ENCODE measurements at places on chromosomes 13 and 19.

GRCh38 chr19:49655570-49656455 is 9.8 kb downstream of the IRF3 start:
- DNase-seq = no peak

- DNase-seq = no peak
These were observed 139.1 kb upstream of the TRPC4 start for GRCh38 chr13:38008636-38009035.

DNA sequence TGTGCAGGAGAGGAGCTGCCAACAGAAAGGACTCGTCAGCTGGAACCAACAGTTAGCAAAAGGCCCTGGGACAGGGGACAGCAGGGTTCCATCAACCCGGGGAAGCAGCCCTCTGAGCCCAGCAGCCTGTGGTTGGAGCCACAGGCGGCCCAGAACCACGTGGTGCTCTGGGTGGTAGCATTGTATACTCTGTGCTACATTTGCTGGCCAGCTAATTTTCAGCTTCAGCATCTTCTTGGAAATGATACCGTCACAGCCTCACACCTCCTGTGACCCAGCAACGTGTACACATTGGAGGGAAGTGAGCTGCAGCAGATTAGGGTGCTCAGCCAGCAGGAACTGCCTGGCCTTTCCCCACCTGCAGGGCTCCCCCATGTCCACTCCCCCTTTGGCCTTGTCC is 13.1 kb upstream of the MTIF3 start:
- no peak for DNase-seq

DNA sequence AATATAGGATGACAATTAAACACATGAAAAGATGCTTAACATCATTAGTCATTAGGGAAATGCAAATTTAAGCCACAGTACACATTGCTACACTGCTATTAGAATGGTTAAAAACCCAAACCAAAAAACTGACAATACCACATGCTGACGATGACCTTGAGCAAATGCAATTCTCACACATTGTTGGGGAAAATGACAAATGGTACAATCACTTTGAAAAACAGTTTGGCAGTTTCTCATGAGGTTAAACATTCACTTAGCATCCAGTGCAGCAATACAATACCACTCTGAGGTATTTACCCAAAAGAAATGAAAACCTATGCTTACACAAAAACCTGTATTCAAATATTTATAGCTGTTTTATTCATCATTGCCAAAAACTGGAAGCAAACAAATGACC is 11.3 kb downstream of the FLT3 start:
- no peak for DNase-seq

GRCh38 chr19:5694167-5694955 is 4.3 kb downstream of the RPL36 start:
- DNase-seq = no peak

- DNase-seq = peak; percentile 4
These were observed 83.1 kb downstream of the ZNF557 start for GRCh38 chr19:7152568-7152967.

DNA sequence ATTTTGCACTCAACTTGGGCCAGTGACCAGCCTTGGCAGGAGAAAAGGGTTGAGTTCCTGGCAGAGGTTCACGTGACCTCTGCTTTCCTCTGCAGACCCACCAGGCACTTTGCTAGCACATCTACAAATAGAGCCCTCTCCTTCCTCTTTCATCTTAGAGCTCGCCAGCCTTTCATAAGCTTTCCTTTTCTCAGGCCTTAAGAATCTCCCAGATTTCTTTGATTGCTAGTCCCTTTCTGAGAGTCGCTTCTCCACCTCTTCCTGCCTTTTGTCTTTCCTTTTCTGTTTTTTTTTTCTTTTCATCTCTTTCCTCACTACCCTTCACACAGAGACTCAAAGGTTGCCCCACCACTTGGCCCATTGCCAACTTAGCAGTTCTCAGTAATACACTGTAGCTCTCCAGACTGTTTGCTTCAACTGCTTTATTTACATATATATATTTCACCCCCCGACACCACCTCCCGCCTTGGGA is 375.7 kb upstream of the SPRY2 start:
- DNase-seq = no peak

- no peak for DNase-seq
These were observed 24.1 kb downstream of the CLEC4M start for GRCh38 chr19:7787141-7787540.

GRCh38 chr13:39597838-39598237 is 5.2 kb downstream of the LHFPL6 start:
- peak; percentile 14 for DNase-seq

DNA sequence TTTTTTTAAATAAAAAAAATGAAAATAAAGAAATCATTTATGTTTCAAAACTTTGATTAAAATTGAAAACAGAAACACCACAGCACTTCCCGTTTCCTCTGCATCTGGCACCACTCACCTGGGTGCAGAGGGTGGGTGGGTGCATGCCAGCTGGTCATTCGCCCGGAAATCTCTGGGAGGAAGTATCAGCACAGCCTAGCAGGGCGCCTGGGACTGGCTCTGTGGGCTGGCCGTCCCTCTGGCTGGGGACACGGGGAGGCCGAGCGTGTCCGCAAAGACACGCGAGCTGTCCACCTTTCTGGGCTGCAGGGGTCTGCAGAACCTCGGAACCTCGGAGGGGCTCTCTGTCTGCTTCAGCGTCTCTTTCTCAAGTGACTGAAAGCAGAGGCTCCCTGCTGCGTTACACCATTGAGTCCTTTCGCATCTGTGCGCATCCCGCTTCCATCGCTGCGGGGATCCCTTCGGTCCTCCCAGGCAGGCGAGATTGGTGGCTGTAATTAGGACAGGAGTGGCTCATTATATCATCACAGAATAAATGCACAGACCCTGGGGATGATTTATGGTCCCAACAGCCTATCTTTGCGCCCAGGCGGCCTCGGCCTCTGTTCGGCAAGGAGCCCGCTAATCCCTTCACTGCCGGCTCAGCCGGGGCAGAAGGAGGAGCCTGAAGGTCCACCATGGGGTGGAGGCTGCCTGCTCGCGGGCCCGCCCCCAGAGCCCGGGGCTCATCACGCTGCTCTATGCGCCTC is 17.2 kb downstream of the CRTC1 start:
- DNase-seq = peak; percentile 32

GRCh38 chr13:111573801-111574200 is 253.4 kb downstream of the TEX29 start:
- DNase-seq = no peak

DNA sequence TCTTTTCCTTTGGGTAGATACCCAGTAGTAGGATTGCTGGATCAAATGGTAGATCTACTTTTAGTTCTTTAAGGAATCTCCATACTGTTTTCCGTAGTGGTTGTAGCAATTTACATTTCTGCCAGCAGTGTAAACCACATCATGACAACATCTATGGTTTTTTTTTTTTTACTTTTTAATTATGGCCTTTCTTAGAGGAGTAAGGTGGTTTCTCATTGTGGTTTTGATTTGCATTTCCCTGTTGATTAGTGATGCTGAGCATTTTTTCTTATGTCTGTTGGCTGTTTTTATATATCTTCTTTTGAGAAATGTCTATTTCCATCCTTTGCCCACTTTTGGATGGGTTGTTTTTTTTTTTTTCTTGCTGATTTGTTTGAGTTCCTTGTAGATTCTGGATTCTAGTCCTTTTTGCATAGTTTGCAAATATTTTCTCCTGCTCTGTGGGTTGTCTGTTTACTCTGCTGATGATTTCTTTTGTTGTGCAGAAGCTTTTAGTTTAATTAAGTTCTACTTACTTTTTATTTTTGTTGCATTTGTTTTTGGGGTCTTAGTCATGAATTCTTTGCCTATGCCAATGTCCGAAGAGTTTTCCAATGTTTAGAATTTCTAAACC is 38.8 kb downstream of the TDRD3 start:
- no peak for DNase-seq

- no peak for DNase-seq
These were observed 42.0 kb downstream of the MRPL57 start for GRCh38 chr13:21218351-21219035.

DNA sequence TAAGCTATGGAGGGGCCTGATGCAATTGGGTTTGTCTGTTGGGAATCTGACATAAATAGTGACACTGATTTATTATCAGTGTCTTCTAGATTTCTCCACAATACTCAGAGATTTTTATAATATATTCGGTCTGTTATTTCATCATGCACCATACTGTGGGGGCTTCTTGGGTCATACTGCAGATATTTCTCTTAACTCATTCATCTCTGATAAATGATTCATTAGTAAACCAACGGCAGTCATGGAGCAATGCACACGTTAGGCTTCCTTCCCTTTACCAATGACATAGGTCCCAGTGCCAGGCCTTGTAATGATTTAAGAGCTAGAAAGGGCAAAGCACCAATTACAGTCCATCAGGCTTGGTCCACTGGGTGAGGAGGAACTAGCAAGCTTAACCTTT is 53.6 kb downstream of the FAM216B start:
- no peak for DNase-seq

- no peak for DNase-seq
These were observed 410.7 kb downstream of the MZT1 start for GRCh38 chr13:72316716-72317115.

GRCh38 chr13:53782488-53782961 is 753.9 kb downstream of the OLFM4 start:
- no peak for DNase-seq

DNA sequence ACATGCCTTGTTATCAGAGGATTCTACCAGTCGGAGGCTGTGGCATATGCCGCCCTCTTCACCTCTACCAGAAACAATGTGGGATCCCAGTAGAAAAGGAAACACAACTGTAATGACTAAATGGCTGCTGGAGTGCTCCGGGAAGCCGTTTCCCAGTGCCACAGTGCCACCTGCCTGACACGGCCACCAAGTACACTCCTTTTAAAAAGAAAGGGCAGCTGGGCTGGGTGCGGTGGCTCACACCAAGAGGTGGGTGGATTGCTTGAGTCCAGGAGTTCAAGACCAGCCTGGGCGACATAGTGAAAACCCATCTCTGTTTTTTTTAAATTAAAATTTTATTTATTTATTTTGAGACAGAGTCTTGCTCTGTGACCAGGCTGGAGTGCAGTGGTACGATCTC is 67.3 kb downstream of the TRPM4 start:
- DNase-seq = peak; percentile 17

- peak; percentile 66 for DNase-seq
These were observed 2.0 kb downstream of the ITPKC start for GRCh38 chr19:40718774-40719391.

GRCh38 chr13:113489549-113490495 is 689 bp downstream of the DCUN1D2 start:
- DNase-seq = peak; percentile 5

- no peak for DNase-seq
These were observed 32.9 kb downstream of the NAXD start for GRCh38 chr13:110648146-110648819.

GRCh38 chr13:92362717-92363116 is 863.9 kb upstream of the GPC6 start:
- no peak for DNase-seq

GRCh38 chr13:48507021-48507420 is 25.9 kb downstream of the RCBTB2 start:
- no peak for DNase-seq

DNA sequence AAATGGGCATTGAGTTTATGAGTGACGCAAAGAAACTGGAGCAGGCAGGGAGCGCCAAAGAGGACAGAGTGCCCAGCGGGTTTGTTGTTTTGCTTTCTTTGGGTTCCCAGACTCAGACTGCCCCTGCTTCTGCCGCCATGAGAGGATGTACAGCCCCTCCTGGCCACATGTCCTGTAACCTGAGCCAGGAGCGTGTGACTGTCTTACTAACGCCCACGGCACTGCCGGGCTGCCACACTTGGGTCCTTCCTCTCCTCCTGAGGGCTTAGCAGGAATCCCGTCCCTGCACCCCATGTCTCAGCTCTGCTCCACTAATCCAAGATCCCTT is 80.5 kb downstream of the GPR12 start:
- DNase-seq = no peak

GRCh38 chr13:26021516-26021915 is 30.3 kb downstream of the SHISA2 start:
- no peak for DNase-seq

- DNase-seq = no peak
These were observed 1.0 kb downstream of the USE1 start for GRCh38 chr19:17216058-17216670.

DNA sequence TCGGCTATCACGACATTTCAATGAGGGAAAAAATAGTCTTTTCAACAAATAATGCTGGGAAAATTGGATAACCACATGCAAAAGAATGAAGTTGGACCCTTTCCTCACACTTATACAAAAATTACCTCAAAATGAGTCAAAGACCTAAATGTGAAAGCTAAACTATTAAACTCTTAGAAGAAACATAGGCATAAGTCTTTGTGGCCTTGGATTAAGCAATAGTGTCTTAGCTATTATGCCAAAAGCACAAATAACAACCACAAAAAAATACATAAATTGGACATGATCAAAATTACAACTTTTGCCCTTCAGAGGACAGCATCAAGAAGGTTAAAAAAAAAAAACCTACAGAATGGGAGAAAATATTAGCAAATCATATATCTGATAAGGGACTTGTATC is 156.6 kb downstream of the FOXO1 start:
- DNase-seq = no peak

GRCh38 chr13:42970824-42971690 is 21.0 kb downstream of the EPSTI1 start:
- DNase-seq = no peak

DNA sequence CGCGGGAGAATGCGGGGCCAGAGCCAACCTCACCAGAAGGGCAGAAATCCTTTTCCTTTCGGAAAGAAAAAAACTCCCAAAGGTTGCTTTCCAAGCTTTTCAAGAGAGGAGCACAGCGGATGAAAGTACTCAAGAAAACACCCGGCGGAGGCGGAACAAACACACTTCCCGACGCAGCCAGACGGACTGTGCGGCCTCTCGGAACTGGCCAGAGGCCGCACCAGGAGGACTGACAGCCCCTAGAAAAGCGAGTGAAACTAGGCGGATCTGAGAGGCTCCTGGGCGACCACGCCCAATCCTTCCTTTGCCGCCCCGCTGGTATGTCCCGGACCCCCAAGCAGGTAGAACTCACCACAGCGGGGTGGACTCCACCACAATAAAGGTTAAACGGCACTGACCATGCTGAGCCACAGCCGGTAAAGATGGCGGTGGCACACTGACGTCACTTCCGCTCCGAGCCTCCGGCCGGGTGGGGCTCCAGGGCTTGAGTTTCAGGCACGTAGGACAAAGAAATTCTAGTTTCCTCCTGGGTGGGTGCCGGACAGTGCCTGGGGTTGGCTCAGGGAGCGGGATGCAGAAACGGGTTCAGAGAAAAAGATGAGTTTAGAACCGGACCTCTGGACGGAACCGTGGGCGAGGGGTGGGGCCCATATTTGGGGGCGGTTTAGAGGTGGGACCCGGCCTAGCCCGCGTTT is at the start of gene ZNF562:
ZNF562 (minus strand) TSS at position 438 of the 695 bp plus-strand sequence. CDS start 14,356 bp downstream, outside the sequence.
- DNase-seq = peak; percentile 82

- DNase-seq = no peak
These were observed 6.1 kb downstream of the HAUS8 start for GRCh38 chr19:17069193-17069592.

GRCh38 chr13:27481766-27482165 is 31.4 kb upstream of the MTIF3 start:
- no peak for DNase-seq

DNA sequence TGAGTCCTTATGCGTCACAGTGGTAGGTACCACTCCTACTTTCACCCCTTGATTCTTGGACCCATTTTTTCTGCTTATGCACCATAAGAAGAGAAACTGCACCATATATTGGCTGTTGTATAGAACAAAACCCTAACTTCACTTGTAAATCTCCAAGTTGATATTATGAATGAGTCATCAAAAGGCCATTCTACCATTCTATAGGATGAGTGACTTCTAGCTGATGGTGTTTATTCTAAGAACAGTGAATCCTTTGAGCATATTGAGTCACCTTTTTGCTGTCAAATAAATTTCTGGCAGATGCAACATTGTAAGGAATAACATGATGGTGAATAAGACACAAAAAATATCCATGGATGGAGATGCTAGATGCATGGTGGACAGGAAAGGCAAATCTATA is 57.7 kb downstream of the POLR1D start:
- no peak for DNase-seq

Data from NCI-H226 (cell line).